ENCODE measurements at places on chromosomes 4 and X.

DNA sequence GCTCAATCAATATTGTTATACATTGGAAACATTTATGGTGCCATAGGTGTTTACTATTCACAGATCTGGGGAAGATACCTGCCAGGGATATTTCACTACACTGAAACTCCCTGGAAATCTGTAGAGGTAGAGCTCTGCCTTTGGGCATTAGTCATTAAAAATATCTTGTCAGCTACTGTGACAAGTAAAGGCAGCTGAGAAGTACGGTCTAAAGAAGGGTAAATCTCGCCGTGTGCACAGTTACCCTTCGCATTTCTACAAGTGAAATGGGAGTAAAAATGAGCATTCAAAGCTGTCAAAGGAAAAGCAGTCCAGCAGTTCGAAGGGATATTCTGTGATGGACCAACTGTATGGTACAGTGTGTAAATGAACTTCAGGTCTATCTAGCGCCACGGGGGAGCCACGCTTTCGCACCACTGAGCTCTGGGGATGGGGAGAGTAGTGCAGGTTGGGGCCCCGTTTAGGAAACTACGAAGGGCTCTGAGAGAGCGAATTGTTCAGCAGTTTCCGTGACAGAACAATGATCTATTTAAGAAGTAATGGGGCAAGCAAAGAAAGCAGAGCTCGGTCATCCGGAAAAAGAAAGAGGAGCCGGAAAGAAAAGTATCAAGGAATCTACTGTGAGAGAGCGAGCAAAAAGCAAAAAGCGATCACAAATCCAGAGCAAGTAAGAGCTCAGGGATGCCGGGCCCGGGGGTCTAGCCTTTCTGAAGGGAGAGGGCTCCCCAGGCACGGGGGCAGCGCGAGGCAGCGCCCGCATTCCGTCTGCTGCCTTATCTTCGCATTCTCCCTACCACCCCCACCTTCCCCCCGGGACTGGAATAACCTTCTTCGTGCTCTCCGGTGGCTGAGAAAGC lies 646 bp downstream of the TIGD4 start:
- DNase-seq: peak; percentile 39

DNA sequence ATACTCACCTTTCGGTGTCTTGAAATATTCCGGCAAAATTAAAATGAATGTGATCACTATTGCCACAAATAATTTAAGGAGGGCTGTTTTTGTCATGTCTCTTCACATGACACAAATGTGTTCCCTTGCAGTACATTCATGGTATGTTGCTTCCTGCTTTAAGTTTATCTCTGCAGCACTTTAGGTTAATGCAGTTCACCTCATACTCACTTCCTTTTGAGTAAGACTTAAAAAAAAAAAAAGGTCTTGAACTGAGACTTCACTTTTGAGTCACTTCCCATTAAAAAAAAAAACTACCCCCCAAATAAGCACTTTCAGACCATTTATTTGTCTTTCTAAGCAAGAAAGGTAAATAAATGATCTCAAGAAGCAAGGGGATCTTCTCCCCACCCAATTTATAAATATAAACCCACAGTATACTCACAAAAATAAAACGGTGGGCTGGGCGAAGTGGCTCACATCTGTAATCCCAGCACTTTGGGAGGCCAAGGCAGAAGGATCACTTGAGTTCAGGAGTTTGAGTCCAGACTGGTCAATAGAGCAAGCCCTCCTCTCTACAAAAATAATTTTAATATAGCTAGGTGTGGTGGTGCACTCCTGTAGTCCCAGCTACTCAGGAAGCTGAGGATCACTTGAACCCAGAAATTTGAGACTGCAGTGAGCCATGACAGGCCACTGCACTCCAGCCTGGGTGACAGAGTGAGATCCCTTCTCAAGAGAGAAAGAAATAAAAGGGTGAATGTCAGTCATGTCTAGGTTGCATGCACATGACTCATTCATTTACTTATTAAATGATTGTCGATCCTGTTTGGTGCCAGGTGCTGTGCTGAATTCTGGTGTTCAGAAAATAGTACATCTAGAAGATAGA lies at the start of gene TMEM156:
TMEM156 (minus strand) TSS at position 192 of the 868 bp plus-strand sequence; CDS start at position 96, 96 bp downstream.
- peak; percentile 88 for DNase-seq

DNA sequence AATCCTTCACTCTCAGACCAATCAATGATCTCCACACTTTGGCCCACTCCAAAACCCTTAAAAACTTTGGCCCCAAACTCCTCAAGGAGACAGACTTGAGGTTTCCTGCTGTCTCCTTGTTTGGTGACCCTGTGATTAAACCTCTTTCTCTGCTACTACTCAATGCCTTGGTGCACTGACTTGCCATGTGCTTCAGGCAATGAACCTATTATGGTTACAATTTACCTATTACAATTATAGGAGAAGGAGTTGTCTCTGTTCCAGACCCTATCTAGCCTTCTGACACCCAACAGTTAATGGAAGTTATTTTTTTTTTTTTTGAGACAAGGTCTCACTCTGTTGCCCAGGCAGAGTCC lies 263.1 kb downstream of the STIM2 start:
- no peak for DNase-seq

DNA sequence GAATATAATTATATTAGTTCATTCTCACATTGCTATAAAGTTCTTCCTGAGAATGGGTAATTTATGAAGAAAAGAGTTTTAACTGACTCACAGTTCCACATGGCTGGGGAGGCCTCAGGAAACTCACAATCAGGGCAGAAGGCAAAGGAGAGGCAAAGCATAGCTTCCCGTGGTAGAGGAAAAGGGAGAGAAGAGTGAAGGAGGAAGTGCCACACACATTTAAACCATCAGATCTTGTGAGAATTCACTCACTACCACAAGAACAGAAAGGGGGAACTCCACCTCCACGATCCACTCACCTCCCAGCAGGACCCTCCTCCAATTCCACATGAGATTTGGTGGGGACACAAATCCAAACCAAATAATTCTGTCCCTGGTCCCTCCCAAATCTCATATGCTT lies 773.4 kb upstream of the INTU start:
- no peak for DNase-seq

DNA sequence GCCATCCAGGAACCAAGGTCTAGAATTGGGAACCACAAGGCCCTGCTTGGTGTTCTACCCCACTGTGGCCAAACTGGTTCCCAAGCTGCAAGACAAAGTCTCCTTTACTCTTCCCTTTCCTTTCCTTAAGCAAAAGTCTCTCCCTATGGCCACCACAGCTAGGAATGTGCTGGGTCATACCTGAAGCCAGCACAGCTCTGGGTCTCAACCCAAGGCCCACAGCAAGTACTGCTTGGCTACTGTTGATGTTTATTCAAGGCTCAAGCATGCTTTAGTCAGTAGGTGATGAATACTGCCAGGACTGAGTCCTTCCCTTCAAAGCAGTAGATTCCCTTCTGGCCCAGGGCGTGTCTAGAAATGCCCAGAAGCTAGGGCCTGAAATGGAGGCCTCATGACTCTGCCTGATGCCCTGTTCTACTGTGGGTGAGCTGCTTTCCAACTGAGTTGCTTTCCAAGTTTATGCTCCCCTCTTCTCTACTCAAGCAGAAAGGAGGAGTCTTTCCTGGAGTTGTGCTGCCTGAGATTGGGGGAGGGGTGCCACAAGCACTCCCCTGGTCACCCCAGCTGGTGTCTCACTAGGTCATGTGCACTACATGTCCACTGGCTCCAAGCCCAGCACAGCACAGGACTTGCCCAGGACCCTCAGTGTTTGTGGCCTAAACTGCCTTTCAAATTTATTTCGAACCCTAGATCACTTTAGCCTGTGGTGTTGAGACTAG lies 44.9 kb downstream of the STAP1 start:
- no peak for DNase-seq

DNA sequence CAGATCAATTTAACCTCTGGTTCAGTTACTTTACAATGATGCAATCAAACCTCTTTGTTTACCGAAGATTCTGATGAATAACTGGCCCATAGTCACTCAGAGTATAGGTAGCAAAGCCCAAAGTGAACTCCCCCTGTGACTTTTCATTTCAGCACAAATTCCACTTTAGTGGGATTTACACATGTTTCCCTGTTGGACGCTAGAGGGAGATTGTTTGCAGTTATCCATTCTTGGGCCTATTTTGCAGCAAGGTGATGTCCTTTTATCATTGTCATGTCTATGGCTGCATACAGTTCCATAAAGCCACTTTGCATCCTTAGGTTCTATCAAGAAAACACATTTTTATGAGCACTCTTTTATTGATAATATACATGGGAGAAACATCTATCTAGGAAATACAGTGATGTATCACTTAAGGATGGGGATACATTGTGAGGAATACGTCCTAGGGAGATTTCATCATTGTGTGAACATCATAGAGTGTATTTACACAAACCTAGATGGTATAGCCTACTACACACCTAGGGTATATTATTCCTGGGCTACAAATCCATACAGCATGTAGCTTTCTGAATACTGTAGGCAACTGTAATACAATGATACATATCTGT lies 14.5 kb upstream of the DKK2 start:
- DNase-seq: no peak

DNA sequence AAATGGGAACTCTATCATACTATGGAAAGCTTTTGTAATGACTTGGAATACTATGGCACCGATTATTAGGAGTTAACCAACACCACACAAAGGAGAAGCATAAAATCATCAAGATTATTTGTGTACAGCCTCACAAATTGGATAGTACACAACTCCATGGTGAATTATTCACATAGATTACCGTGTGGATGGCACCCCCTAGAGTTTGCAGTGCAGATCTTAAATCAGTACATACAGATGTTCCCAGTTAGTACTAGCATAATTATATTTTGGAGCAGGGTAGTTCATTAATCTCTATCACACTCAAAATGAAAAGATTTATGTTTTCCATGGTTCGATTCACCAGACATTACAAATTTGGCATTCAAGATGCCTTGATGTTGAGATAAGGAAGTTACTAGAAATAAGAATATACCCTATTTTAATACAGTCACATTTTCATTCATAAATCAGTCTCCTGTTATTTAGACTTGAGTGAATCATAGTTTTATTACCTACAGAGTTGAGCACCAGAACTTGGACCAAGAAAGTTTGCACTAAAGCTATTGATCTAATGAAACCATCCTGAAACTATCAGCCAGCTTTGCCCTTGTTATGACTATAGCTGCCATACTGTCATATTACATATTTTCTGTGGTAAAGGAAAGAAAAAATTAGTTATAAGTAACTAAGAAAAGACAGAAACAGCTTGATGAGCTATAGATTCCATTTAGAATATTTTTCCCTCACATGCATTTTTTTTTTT lies 531.8 kb downstream of the GLUD2 start:
- DNase-seq: peak; percentile 51

DNA sequence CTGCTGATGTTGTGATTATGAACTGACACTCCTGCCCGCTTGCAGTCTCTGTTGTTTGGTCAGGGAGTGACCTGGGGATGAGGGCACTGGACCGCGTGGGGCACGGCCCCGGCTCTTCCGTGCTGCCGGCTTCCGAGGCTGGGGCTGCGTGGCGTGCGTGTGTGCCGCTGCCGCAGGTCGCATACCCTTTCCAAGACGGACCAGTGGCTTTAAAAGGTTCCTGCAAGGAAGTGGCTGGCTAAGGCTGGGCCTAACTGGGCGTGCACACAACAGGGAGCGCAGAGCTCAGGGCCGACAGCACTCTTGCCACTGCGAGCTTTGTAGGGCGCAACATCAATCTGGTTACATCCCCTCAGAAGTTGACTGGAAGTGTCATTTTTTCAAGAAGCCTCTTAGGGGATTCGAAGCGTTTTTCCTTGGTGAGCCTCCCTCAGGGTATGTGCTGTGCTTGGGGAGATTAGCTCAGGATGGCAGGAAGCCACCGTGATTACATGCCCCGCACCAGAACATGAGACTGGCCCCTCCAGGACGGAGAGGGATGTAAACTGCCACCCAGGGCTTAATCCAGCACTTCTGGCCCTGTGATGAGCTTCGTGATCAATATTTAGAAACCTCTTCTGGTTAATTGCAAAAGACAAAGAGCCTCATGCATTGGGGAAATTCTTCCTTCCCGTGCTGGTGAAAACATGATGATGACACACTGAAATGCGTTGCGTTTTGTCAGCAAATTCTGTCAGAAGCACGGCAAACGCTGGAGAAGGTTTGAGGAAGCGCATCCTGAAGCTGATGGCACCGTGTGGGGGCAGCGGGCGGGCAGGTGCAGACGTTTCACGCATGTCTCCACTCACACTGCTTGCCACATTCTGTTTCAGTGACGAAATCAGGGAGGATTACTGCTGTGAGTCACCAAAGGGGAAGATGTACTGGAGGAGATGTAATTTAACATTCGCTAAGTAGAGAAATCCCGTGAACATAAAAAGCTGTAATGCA lies 11.1 kb downstream of the MAEA start:
- peak; percentile 55 for DNase-seq

DNA sequence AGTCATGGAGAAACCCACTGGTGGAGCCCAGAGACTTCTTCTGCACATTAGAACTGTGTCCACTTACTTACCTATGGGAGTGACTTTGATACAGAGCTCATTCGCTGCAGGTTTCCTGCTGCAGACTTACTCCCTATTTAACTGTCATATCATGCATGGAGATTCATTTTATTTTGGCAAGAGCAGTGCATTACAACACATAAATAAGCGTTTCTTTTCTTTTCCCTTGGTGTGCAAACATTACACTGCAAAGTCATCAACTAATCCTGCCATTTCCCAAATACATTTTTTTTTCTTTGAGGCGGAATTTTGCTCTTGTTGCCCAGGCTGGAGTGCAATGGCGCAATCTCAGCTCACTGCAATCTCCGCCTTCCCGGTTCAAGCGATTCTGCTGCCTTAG lies 230.9 kb upstream of the SFRP2 start:
- no peak for DNase-seq

- no peak for DNase-seq
Observed at GRCh38 chr4:176708771-176709311, 83.9 kb downstream of the VEGFC start.

GRCh38 chrX:23621621-23622265 lies 45.5 kb upstream of the PRDX4 start:
- DNase-seq: no peak

GRCh38 chr4:7186031-7186430 lies 6.3 kb upstream of the SORCS2 start:
- peak; percentile 36 for DNase-seq

DNA sequence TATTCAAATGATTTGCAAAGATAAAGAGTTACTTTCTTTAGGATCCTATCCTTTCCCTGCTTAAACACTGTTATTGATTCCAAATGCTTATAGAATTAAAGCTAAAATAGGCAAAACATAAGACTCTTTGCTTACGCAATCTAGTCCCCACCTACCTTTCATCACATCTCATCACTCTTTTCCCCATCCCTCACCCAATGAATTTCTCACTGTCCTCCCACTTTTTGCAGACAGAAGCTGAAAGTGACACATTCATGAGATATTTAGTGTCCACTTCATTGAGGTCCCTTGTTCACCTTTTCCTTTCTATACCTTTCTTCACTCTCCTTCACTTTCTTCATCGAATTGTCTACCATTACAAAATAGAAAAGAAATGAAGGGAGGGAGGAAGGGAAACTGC lies 424 bp downstream of the SATL1 start:
- DNase-seq: no peak

DNA sequence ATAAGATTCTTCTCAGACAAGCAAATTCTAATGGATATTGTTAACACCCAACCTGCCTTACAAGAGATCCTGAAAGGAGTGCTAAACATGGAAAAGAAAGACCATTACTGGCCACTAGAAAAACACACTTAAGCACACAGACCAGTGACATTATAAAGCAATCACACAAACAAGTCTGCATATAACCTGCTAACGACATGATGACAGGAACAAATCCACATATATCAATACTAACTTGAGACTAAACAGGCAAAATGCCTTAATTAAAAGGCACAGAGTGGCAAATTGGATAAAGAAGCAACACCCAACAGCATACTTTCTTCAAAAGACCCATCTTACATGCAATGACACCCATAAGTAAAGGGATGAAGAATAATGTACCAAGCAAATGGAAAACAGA lies 100.5 kb upstream of the PCDH18 start:
- no peak for DNase-seq

- peak; percentile 8 for DNase-seq
Observed at GRCh38 chr4:338759-339097, 1.1 kb downstream of the ZNF141 start.

GRCh38 chrX:110168585-110168984 lies 149.3 kb downstream of the AMMECR1 start:
- DNase-seq: no peak

Measured in activated CD4-positive, alpha-beta T cell treated with anti-CD3 and anti-CD28 coated beads, Interleukin-10, Interleukin-2, amounts not matched to agents 100 ng/mL and 50 ng/mL, durations not matched to agents 16 hours and 8 hours (primary cell).